ENCODE measurements at places on chromosomes 16 and 17.

- DNase-seq: no peak
Observed at GRCh38 chr17:72984145-72984925, 108.2 kb downstream of the SLC39A11 start.

- DNase-seq: no peak
Observed at GRCh38 chr17:58932956-58933355, 173.7 kb downstream of the TRIM37 start.

DNA sequence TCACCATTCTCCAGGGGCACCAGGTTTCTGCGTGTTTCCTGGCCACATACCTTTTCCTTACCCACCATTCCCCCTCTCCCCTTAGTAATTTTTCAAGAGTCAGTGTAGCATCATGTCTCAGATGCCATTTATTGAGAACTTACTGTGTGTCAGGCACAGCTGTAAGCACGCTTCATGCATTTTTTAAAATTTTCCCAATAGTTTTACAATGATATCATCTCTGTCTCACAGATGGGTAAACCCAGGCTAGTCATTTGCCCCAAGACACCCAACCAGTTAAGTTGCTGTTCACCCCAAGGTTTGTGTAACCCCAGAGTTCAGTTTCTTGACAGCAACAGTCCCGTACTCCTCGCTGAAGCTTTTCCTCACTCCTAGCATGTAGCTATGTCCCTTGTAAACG is 56.4 kb upstream of the IRX3 start:
- DNase-seq: no peak

DNA sequence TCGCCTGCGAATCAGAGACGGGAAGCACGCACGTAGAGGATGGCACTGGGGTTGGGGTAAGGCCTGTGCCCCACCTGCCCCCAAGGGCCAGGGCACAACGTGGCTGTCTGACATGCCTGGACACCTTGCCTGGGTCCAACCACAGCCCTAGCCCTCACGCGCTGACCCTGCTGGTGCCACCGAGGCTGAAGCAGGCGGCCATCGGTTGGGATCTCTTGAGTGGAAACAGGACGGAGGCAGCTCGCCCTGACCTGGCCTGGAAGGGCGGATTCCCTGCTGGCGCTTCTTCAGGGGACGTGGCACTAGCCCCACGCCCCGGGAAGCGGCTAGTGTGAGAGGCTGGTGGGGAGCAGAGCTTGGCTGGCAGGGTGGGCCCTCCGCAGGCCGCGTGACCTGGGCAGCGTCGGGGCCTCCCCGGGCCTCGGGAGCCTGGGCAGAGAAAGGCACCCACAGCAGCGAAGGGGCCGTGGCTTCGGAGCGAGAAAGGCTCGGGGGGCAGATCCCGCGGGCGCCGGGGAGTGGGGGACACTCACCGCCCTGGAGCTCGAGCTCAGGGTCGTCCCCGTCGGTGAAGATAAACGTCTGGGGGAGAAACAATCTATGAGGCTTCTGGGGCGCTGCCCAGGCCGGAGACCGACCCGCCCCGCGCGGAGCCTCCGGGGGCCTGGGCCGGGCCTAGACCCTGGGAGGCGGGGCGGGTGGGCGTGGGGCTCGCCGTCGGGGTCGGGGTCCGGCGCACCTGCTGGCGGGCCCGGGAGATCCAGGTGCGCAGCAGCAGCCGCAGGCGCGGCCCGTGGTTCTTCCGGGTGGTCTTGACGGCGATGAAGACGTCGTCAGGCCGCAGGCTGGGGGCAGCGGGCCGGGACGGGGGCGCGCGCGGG is 610 bp downstream of the RFNG start:
- no peak for DNase-seq

DNA sequence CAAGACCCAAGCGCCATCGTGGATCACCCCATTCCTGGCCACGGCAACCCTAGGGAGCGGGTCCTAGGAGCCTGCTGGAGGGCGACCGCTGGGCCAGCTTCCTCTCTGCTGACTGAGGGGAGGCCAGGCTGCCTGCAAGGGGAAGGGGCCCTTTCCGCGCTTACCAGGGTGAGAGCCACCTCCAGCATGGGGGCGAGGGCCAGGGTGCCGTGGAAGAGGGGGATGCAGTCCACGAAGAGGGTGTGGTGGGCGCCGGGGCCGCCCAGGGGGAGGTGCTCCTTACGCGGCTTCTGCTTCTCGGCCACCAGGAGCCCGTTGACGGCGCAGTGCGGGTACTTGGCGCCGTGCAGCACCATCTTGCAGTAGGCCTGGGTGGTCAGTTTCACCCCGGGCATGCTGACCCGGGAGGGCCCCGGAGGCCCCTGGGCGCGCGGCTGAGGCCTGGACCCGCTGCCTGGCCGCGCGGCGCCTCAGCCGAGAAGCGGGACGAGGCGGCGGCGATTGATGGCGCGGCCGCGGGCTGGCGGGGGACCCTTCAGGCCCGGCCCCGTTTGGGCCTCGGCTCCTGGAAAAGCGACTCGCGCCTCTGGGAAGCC is 345 bp downstream of the EMC8 start:
- no peak for DNase-seq

- no peak for DNase-seq
Observed at GRCh38 chr16:84847564-84848355, 28.0 kb downstream of the CRISPLD2 start.

DNA sequence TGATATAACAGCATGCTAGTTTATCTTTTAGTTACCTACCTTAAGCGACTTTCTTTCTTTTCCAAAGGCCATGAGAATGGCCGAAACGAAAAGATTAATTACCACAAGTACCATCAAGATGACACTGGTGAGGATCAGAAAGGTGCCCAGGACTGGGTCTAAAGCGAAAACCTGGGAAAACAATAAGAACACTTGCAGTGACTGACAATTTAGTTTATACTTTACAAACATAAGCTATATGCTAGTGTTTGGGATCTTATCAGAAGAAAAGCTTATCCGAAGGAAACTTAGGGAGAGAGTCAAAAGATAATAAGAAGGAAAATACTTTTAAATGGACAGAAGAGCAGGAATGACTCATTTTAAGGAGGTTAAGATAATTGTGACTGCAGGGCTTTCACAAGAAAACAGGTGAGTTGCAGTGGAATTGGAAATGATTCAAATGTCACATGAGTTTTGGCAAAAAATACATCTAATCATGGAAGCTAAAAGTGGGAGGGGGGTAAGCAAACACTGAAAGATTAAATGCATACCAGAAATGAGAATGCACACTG is 34.8 kb downstream of the IST1 start:
- DNase-seq: no peak

GRCh38 chr17:75755205-75755901 is 9.6 kb downstream of the GALK1 start:
- DNase-seq: no peak

- peak; percentile 41 for DNase-seq
Observed at GRCh38 chr17:58249270-58250133, 11.1 kb downstream of the LPO start.

DNA sequence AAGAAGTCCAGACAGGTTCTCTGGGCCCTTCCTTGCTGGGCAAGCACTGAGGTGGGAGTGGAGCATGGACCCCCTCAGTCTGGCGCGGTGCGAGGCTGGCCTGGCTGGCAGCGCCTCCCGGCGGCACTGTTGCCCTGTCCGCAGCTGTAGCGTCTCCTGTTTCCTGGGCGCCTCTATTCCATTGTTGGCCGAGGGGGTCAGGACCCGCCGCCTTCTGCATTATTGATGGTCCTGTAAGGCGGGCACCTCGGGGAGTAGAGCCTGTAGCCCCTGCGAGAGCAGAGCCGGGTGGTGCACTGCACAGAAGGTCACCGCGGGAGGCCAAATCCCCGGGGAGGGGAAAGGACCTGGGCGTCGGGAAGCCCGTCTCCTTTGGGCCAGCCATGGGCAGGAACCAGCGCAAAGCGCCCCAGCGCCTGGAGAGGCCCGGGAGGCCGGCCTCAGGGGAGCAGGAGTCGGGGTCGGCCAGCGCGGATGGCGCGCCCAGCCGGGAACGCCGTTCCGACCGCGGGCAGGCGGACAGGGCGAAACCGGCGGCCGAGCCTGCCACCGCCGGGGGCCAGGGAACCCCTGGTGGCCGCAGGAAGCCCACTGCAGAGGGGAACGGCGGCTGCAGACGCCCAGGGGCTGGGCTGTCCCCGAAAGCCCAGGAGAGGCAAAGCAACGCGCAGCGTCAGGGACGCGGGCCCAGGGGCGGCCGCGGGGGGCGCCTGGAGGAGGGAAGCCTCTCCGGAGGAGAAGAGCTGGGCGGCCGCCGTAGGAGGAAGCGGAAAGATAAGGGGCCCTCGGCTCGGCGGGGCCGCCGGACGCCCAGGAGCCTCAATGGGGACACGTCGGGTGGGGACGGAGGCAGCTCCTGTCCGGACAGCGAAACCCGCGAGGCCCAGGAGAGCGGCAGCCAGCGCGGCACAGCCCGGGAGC is at the start of gene MYO15B:
MYO15B (plus strand) TSS at position 126 of the 921 bp plus-strand sequence; CDS start at position 384, 258 bp downstream.
- DNase-seq: peak; percentile 30

- no peak for DNase-seq
Observed at GRCh38 chr17:79941088-79942010, 94.3 kb downstream of the TBC1D16 start.

DNA sequence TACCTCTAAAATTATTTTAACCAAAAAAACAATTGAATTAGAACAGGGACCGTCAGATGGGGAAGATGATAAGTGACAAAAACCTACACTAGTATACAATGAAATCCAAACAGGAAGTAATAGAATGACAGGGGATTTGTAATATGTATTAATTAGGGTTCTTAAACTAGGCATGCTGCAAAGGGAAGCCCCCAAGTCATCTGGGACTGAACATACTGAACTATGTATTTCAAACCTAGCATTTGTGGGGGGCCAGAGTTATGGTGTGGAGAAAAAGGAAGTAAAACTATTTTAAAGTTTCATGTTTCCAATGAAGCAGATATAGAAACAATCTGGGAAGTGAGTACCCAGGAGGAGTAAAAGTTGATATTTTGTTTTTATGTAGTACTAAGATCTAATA is 133.2 kb upstream of the HS3ST3A1 start:
- DNase-seq: no peak

GRCh38 chr16:73329358-73330286 is 281.7 kb upstream of the ZFHX3 start:
- DNase-seq: no peak

DNA sequence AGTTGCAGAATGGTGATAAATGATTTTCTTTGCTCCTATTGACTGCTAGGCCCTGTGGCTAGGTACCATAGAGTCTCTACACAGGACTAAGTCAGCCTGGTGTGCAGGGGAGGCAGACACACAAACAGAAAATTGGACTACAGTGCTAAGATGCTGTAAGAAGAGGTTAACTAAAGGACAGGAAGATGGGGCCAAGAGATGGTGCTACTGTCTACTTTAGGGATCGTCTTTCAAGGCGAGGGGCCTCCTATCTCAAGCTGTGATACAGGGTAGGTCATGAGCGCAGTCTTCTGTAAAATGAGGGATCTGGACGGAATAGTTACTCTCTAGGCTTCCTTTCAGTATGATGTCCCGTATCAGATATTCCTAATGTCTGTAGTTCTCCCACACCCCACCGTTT is 817 bp downstream of the NME1 start:
- DNase-seq: no peak

DNA sequence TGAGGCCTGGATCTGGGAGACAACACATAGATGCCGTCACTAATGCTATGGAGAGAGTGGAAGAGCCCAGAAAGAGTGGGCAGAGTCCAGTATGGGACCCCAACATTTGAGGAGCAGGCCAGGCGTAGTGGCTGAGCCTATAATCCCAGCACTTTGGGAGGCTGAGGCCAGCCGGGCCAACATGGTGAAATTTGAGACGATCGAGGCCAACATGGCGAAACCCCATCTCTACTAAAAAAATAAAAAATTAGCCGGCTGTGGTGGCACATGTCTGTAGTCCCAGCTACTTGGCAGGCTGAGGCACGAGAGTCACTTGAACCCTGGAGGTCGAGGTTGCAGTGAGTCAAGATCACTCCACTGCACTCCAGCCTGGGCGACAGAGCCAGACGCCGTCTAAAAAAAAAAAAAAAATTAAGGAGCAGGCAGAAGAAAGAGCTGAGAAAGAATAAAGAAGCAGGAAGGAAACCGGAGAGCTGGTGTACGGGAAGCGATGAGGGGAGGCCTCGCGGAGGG is 6.0 kb upstream of the DNAI2 start:
- DNase-seq: no peak

GRCh38 chr17:8273884-8274444 is 14.5 kb upstream of the RANGRF start:
- no peak for DNase-seq

- no peak for DNase-seq
Observed at GRCh38 chr17:59199398-59199797, 10.4 kb upstream of the SMG8 start.

DNA sequence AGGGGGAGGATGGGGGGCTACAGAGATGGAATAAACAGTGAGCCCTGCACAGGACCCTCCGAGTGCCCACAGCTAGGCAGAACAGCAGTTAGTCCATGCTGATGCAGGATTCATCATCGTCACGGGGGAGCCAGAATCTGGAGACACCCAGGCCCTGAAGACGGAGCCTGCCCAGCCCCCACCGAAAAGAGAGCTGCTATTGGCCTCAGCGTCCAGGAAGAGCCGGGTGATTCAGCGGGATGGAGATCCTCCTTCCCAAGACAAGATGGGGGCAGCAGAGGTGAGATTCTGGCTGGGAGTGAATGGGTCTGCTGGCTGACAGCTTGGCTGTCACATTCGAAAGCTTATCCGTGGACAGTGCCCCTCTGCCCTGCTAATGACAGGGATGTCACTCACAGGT is 133.6 kb upstream of the CRHR1 start:
- no peak for DNase-seq

DNA sequence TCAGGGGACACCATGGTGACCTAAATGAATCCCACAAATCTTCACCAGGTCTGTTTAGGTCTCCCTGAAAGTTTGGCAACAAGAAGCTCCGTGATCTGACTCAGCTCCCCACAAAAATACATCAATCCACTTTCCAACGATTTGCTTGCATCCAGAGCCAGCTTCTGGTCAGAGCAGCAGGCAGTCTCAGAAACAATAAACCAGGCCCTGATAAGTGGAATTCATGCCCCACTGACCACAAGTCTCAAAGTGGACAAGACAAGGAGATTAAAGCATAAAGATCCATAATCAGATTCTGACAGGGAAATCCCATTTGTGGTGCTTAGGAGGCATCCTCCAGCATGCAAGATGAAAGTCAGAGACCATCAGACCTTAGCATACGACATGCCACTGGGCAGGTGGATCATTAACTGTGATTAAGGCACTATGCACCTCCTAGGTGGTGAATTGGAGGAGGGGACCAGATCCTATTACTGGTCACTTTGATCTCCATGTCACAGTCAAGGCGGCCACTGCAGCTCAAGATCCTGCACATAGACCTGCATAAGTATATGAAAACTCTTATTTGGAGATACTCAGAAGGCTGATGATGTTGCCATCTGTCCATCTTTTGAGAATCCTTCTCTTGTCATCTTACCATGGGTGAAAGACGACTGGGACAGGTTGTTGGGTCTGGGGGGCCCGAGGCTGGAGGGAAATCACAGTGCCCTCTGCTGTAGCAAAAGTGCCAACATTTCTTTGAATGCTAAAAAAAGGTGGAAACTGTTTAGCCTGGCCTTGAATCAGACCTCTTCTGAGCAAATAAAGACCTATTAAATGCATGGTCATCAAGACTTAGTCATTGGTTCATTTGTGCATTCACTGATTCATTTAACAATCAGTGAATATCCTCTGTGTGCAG is 309.2 kb upstream of the CCL2 start:
- DNase-seq: no peak

GRCh38 chr17:40453881-40454612 is 10.8 kb downstream of the IGFBP4 start:
- DNase-seq: no peak

GRCh38 chr16:28910086-28911031 is 14.7 kb downstream of the RABEP2 start:
- DNase-seq: no peak
